Stimulated activated CD4-positive, alpha-beta T cell treated with anti-CD3 and anti-CD28 coated beads, TNF-alpha, amount 100 ng/mL, for 4 hours (primary cell): ENCODE measurements at places on chromosomes 5 and 9.

DNA sequence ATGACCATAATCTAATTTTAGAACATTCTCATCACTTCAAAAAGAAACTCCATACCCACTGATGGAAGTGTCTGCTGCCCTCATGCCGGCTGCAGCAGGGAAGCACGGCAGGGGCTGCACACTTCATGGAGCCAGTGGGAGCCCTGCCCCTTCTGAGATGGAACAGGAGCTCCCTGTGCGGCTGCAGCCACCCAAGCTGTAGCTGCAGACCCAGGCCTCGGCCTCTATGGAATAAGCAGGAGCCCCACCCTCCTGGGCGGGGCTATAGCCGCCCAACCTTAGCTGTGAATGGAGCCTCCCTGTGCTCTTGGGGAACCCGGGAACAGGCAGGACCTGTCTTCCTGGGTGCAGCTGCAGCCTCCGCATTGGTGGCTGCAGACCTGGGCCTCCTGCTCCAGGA lies 128.5 kb downstream of the NUDT12 start:
- DNase-seq: no peak

GRCh38 chr5:154296525-154297159 lies 106.1 kb downstream of the GALNT10 start:
- no peak for DNase-seq

- DNase-seq: no peak
Measured at GRCh38 chr5:53089481-53089991, 20.0 kb downstream of the MOCS2 start.

DNA sequence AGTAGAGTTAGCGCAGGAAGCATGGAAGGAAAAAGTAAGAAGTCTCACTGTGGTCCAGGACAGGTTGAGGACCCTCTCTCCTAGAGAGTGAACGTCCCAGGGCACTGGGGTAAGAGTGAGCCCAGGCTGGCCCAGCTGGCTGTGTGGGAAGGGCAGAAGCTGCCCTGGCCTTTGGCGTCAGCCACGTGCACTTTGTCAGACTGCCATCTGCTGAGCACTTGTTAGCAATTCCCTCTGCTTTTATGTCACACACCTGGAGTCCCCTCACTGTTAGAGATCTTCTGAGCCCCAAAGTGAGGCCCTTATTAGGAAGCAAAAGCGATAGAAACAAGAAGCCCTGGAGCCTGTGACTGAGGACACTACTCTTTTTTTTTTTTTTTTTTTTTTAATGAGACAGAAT lies 79.1 kb downstream of the UGCG start:
- DNase-seq: no peak

GRCh38 chr5:40628407-40628806 lies 51.3 kb upstream of the PTGER4 start:
- no peak for DNase-seq

DNA sequence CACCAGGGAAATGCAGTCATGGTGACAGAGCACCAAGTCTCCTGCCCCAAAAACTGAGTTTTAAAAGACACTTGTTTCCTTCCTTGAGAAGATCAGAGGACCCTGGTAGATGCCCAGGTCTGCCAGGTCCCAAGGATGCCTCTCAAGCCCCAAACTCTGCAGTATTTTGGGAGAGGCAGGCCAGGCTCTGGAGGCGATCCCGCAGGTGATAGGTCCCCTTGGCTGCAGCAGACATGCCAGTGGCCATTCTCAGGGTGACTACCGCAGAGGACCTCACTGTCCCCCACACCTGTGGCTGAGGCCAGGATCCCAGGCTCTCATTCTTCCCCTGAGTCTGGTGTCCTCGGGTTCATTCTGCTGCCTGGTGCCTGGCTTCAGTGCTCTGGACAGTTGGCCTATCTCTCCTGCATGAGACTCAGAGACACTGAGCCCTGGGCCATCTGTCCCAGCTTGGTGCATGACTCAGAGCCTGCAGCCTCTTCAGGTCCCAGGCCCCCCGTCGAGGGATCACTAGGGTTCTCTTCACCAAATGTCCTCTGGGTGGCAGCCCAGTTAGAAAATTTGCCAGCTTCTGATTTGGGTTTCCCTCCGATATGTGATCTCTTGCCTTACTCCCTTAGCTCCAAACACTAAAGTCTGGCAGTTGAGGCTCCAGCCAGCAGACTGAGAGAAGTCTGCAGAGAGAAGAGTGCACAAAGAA lies 59.7 kb upstream of the GARNL3 start:
- no peak for DNase-seq

DNA sequence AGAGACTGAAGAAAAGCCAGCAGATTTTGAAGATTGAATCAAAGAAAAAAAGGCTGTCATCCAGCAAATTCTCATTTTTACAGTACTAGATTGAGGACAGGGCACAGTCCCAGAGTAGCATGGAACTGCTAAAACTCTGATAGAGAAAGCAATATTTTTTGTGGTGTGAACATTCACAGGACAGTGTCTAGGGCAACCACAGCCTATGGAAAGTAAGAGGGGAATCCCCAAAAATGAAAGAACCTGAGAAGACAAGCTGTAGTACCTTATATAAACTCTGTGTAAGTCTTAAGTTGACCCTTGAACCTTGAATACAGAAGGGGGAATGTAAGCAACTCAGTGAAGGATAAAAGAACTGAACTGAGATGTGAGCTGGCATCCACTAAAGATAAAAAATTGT lies 540.3 kb downstream of the HINT1 start:
- DNase-seq: no peak

- DNase-seq: no peak
Measured at GRCh38 chr9:121156263-121156731, 45.4 kb downstream of the RAB14 start.

DNA sequence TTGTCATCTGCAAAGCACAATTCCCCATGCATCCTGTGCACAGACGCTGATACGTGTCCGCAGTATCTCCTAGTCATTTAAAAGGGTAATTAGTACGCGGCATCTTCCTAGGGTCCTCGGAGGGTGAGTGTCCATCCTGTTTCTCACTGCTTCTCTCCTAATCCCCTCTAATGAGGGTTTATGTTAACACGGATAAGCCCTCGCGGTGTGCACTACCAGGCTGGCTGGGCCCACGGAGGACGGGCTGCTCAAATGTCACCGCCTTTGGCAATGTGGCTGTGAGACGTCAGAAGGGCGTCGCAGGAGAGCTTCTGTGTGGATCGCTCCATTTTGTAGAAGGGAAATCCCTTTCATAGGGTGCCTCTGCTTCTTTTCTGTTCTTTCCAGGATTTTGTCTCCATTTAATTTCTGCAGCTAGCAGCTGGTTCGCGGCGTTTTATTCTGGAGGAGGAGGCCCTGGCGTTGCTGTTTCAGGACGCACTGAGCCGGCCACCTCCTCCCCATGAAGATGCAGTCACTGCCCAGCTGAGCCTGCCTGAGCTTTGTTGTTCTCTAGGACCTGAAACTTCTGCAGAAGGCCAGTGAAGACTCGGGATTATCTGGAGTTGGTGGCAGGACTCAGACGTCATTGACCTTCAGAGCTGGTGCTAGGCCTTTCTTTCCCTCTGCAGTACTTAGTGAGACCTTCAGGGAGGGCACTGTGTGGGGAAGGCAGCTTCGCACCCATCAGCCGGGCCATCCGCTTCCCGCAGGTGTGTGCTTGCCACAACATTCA lies 326.1 kb upstream of the IRX1 start:
- DNase-seq: no peak

- peak; percentile 7 for DNase-seq
Measured at GRCh38 chr9:123399803-123400378, 43.9 kb downstream of the CRB2 start.

- DNase-seq: no peak
Measured at GRCh38 chr9:26264709-26265601, 586.7 kb upstream of the TUSC1 start.

GRCh38 chr9:89438194-89438593 lies 59.7 kb downstream of the SEMA4D start:
- DNase-seq: no peak

DNA sequence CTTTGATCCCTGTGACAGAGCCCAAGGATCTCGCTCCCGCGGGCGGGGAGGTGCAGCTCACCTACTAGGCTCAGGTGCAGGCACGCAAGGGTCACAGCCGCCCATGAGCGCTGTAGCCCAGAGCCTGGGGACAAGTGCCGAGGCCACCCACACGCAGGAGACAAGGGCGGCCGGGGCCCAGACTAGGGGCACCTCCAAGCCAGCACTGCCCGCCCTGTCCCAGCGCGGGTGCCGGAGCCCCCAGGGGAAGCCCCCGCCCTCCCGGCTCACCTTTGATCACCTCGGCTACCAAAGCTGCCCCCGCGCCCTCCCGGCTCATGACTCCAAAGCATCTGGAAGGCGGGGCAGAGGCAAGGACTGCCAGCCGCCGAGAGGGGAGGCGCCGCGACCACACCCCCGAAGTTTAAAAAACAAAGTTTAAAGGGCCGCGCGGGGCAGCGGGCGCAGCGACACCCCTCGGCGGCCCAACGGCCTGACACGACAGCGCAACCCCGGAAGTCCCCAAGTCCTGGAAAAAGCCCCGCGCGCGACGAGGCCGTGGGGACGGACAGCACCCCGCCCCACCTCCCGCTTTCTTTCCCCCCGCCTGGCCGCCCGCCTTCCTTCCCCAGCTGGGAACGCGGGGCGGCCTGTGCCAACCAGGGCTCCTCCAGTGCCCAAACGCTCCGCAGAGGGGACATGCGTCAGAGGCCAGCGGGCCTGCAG lies 53.0 kb downstream of the CDC14B start:
- DNase-seq: peak; percentile 54

DNA sequence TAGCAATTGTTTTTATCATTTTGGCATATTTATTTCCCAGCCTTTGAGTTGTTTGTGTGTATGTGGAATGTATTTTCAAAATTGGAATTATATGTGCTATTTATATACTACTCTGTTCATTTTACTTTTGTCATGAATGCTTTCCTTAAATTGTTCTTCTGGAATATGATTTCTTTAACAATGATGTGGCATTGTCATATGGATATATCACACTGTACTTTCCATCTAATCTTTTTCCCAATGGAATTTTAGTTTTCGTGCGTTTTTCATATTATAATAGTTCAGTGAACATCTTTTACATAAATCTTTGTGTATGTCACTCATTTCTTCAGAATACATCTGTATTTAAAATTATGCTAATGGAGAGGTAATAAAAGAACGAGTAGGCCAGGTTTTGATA lies 980.1 kb upstream of the WWC1 start:
- no peak for DNase-seq

DNA sequence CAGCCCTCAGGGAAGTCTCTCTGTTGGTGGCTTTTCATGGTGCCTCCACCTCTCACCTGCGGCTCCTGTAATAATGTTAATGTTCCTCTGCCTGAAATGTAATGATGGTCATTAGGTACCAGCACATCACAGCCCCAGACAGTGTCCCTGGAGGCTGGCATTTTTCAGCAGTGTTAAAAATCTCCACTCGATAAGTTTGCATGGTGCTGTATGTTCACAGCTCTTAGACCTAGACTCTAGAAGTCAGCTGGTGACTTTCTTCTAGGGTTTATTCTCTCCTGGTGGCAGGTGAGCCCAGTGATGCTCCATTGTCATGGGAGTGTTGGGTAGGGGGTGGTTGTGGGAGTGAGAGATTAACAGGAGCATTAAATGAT lies 53.1 kb downstream of the GPR107 start:
- DNase-seq: no peak

- DNase-seq: no peak
Measured at GRCh38 chr5:149257889-149258705, 13.6 kb upstream of the AFAP1L1 start.

GRCh38 chr5:158027806-158028775 lies 169.1 kb upstream of the CLINT1 start:
- no peak for DNase-seq

GRCh38 chr5:57986761-57987341 lies 473.0 kb downstream of the PLK2 start:
- no peak for DNase-seq

DNA sequence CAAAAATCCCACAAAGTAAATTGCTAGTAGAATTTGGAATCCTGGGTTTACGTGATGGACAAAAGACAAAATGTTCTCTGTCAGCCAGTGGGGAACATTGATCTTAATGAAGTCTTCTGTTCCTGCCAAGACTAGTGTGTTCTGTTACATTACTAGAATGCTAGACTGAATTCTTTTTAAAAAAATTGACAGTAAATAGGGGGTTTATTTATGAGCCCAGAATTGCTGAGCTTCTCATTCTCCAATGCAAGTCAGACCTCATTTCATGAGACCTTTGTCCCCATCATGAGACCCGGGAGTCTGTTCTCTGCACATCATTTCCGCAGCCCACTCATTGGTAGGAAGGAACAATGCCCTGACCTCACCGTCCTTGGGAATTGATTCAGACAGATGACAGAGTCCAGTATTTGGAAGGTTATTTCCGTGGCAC lies 173.8 kb upstream of the OTULINL start:
- no peak for DNase-seq

GRCh38 chr5:14718778-14719177 lies 54.3 kb downstream of the OTULIN start:
- DNase-seq: no peak

- DNase-seq: no peak
Measured at GRCh38 chr9:16052757-16053530, 500.1 kb downstream of the CCDC171 start.

DNA sequence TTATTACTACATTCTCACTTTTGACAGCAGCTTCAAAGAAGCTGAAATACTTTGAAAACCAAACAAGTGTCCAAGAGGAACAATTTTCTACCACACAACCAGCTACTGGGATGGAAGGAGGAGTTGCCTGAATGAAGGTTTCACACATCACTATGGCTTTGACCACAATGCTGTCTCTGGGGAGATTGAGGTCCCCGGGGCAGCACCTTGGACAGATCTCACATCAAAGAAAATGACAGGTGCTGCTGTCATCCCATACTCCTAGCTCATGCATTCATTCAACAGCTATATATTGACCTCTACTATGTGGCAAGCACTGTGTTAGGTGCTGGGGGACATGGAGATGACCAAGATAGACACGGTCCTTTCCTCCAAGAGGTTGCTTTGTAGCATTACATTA lies 233.2 kb upstream of the RASEF start:
- DNase-seq: no peak

DNA sequence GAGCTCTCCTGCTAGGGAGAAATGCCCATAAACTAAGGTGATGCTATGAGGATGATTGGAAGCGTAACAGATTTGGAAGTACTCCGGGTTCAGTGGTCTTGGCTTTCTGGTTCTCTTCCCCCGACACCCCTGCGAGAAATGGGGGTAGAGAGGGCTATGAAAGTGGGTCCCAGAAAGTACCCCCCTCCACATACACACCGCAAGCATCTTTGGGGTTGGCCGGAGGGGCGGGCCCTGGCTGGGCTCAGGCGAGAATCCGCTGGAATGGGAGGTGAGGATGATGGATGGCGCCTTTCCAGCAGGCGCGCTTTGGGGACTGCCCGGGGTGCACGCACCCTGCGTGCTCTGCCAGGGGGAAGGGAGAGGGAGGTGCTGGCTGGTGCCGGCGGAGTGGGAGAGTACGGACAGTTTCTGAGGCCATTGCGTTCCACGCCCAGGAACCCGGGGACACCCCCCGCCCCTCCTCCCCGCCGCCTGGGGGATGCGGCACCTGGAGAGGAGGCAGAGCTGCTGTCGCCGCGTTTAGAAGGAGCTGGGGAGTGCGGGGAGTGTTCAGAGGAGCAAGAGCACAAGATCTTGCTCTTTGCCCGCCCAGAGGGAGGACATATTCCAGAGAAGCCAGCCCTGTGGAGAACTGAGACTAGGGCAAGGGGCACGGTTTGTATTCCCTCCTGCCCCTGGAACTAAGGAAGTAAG lies 1.9 kb downstream of the PCSK5 start:
- no peak for DNase-seq
